ENCODE measurements at places on chromosomes 11 and 22.
A peak's percentile ranks its signal among the peaks of the same experiment; 100 is the strongest.

- DNase-seq = no peak
These were observed 3.1 kb downstream of the WBP2NL start for GRCh38 chr22:42001706-42002105.

GRCh38 chr11:66840317-66841091 lies 2.7 kb upstream of the RCE1 start:
- no peak for DNase-seq

- DNase-seq = no peak
These were observed 213.3 kb downstream of the ETS1 start for GRCh38 chr11:128374026-128374425.

DNA sequence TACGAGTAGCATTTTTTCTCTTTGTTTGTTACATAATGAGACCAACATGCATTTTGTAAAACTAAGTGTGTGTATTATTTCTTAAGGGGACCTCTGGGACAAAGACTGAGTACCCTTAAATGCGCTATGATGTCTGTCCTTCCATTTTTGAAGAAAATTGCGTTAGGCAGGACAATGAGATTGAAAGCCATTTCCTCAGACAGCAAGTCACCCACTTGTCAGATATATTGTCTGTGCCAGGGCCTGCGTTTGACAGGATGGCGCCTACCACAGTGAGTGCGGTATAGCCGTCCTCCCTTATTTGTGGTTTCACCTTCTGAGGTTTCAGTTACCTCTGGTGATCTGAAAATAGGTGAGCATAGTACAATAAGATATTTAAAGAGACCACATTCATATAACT lies 2.2 kb downstream of the AP2A2 start:
- DNase-seq = peak; percentile 48

DNA sequence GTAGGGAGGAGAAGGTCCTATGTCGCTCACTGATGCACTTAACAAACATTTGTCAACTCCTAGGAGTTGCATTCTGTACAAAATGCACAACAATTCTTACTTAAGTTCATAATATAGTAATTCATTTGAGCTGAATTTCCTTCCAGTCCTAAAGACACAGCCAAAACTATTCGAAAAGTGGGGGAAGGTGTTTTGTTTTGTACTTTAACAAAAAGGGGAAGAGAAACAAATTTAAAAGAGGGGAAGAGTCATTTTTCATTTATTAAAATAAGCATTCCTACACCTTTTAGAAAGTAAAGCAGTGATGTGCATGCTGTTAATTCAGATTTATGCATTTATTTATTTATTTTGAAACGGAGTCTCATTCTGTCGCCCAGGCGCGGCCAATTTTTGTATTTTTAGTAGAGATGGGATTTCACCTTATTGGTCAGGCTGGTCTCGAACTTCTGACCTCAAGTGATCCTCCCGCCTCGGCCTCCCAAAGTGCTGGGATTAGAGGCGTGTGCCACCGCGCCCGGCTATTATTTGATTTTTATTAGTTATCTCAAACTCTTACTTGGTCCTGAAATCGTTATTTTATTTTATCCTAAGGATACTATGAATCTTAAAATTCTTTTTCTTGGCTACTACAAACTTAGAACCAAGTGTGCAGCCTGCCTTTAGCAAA lies 1.1 kb upstream of the FANCF start:
- no peak for DNase-seq

DNA sequence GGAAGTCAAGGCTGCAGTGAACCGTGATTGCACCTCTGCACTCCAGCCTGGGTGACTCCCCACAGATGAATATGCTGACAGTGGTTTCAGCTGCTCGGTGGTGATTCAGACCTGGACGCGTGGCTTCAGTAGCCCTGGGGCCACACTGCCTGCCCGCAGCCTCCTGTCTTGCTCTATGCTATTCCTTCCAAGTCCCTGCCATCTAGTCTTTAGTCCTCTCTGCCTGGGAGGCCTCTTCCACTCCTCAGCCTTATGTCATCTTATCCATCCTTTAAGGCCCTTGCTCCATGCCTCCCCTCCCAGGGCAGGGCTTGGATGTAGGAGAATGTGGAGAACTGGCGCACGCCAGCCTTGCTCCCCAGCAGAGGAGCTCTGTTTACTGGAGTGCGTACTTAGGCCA lies 23.0 kb downstream of the YDJC start:
- no peak for DNase-seq
